ENCODE measurements at places on chromosomes 12 and 14.
A peak's percentile ranks its signal among the peaks of the same experiment; 100 is the strongest.

DNA sequence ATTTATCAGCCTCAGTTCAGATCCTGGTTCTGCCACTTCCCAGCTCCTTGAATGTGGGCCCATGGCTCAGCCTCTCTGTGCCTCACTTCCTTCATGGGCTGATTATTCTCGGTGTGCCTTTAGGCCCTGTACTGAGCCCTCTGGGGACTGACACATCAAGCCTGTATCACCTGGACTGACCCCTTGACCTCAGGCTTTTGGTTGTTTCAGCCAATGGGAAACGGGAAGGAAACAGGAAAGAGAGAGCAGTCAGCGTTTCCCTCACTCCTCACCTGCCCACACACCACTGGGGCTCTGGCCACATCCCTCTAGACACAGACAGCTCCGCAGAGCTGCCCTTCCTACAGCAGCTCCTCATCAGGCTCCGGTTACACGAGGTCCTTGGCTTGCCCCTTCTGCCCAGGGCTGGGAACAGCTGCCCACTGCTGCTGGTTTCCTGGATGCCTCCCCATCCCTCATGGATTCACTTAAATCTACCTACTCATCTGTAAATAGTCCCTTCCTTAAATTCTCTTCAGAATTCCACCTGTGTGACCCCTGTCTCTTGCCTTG lies 37.0 kb upstream of the ITPR2 start:
- DNase-seq = no peak

- no peak for DNase-seq
Observed at GRCh38 chr12:11578461-11578993, 70.9 kb upstream of the ETV6 start.

- DNase-seq = no peak
Observed at GRCh38 chr14:86481104-86481503, 951.2 kb downstream of the FLRT2 start.

GRCh38 chr14:94660306-94660946 lies 48.2 kb downstream of the SERPINA3 start:
- no peak for DNase-seq

- DNase-seq = no peak
Observed at GRCh38 chr14:72863216-72864006, 30.5 kb downstream of the DPF3 start.

- DNase-seq = no peak
Observed at GRCh38 chr14:23481362-23481970, 12.0 kb downstream of the NGDN start.

GRCh38 chr14:55749946-55750345 lies 169.9 kb downstream of the KTN1 start:
- DNase-seq = no peak

- DNase-seq = peak; percentile 50
Observed at GRCh38 chr12:51888316-51889215, 663 bp downstream of the ANKRD33 start.

GRCh38 chr14:90968025-90968424 lies 92.4 kb downstream of the RPS6KA5 start:
- no peak for DNase-seq

DNA sequence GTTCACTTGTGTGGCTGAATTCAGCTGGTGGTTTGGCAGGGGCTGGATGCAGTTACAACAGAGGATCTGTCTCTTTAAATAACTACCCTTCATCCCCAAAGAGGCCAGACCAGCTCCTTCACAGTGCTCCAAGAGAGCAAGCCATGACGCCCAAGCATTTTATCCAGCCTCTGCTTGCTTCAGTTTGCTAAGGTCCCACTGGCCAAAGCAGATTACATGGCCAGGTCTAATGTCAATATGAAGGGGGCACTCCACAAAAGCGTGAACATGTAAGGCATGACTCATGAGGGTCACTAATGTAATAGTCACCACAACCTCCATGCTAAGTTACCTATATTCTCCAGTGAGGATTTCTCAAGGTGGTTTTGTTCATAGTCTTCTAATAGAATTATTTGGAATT lies 62.9 kb downstream of the MARK3 start:
- no peak for DNase-seq

GRCh38 chr14:99177886-99178835 lies 93.8 kb downstream of the BCL11B start:
- no peak for DNase-seq

- DNase-seq = no peak
Observed at GRCh38 chr12:88242571-88242925, 100.4 kb downstream of the TMTC3 start.

GRCh38 chr12:54337854-54338650 lies 13.1 kb downstream of the COPZ1 start:
- no peak for DNase-seq
